ENCODE measurements at places on chromosomes 7 and 10.

GRCh38 chr10:99782447-99783286, at the start of gene ABCC2:
Gene ABCC2, plus strand, starts transcription at chr10:99782640. Its CDS starts 205 bp downstream, at chr10:99782845.
- no peak for DNase-seq

DNA sequence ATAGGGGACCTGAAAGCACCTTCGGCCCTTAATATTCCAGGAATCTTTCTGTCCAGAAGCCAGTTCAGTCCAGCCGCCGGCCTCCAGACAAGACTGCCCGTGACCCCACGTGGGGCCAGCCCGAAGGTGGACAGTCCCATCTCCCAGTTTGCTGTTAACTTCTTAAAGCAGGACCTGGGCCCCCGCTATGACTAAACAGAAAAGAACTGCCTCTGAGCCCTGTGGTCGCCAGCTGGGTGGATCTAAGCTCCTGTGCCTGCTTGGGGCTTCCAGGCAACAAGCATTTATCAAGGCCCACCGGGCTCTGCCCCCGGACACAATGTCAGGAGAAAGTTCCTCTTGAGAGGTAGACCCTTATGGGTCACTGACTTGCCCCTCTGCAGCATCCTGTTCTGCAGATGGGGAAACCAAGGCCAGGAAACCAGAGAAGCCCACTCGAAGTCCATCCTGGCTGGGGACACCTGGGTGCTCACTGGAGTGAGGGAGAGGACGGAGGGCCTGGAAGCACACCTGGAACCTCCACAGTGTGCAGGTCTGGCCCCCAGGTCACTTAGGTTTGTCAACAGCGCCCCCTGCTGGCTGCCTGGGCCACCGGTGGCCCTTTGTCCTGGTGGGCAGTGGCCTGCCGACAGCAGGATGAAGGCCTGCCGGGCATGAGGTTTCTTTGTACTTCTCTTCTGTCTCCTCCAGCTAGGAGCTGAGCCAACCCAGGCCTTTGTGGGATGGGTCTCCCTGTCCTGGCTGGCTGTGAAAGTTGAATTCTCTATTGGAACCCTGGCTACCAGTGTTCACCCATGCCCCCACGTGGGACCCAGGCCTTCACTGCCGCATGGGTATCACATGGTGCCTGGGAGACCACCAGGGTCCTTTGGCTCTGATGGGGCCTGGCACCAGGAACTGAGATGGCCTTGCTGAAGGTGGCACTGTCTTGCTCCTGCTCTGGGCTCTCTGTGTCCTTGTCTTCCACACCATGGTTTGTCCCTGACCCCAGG, 128.0 kb downstream of the ZMIZ1 start:
- peak; percentile 58 for DNase-seq

GRCh38 chr10:29142516-29143314, 146.2 kb upstream of the LYZL1 start:
- no peak for DNase-seq

DNA sequence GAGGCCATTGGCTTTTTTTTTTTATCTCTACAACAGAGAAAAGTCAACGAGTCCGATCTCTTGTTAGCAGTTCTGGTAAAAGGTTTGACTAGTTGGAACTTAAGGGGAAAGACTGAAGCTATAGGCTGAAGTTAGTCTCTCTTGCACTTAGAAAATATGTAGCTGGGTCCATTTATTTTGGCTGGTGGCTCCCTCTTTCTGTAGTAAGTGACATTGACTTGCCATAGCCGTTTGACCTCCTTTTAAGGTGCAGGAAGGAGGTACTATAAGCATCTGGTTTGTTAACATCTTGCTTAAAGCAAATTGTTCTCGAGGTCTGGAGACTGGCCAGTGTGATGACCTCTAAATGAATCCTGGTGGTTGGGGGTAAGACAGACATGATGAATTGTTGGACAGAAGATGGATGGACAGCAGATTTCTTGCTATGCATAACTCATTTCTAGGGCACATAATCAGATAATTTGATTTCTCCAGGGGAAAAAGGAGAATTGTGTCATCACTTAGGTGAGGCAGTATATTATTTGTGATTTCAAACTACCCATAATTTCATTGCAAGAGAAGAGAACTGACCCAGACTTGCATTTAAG, 356.3 kb upstream of the GALNT17 start:
- no peak for DNase-seq

GRCh38 chr10:18231480-18231879, 91.3 kb downstream of the CACNB2 start:
- no peak for DNase-seq

GRCh38 chr7:116955801-116956476, 2.6 kb downstream of the ST7 start:
- no peak for DNase-seq
